ENCODE measurements at places on chromosomes 5 and 9.

GRCh38 chr9:109311286-109311685 is 9.6 kb downstream of the EPB41L4B start:
- DNase-seq, result no peak

DNA sequence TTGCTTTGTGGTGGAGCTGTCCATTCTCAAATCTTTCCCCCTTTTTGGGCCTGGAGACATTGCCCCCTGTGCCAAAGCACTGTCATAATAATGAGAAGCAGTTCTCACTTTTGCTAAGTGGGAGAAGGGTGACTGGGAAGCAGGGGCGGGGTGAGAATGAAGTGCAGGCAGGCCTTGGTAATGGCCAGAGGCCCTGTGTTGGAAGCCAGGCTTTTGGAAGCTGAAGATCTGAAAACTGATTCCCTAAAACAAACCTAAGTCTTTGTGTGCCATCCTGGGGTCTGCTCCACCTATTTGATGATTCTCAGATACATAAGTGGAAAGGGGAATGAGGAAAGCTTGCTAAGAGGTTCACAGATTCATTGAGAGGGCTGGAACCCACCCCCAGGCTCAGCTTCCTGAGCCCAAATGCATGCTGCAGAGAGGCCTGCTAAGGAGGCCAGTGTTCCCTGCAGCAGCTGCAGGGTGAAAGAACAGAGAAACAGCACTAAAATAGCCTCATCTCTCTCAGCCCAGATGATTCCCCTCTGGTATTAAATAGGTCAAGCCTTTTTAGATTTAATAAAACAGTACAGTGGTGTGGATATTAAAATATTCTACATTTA is 75.0 kb downstream of the NSG2 start:
- DNase-seq, result no peak

DNA sequence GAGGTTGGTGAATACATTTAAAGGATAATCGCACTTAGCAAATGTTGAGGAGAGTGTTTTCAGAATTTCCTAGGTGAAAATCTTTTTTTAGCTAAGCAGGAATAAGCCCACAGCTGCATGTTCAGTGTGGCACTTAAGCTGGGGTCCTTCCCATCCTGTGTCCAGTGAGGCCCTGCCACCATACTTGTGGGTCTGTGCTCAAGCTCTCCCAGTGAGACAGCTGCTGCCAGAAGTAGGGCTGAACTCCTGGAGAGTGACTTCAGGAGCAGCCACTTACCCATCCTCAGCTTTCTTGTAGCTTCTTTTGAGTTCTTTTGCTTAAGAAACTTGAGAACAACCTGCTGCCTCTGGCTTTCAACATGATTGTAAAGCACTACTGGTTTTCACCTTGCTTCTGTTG is 110.0 kb upstream of the DHFR start:
- no peak for DNase-seq

DNA sequence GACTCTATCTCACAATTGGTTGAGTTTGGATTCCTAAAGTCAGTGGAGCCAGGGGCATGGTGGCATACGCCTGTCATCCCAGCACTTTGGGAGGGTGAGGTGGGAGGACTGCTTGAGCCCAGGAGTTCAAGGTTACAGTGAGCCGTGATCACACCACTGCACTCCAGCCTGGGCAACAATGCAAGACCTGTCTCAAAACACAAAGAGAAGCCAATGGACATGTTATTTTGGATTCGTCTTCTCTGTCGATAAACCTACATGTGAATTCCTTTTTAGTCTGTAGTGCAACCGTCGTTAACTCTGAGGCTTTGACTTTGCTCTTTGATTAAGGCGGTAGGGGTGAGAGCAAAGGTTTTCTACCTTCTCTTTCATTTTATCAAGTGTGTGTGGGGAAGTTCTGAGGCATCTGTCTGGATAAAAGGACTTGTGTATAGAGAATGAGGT is 142.7 kb downstream of the KDM4C start:
- no peak for DNase-seq

GRCh38 chr5:124661317-124662141 is 84.9 kb downstream of the ZNF608 start:
- no peak for DNase-seq

DNA sequence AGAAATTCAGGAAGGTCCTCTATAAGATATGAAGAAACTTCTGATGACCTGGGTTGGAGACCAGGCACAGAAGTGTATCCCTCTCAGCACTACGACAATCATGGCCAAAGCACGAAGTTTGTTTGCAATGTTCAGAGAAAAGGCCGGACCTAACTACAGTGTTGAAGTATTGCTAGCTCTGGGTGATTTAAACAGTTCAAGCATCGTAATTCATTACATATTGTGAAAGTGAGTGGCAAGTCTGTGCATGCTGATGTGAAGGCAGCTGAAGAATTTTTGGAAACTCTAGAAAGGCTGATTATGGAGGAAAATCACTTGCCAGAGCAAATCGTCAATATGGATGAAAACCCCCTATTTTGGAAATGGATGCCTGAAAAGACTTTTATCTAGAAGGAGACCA is 67.2 kb upstream of the PANK3 start:
- no peak for DNase-seq

GRCh38 chr5:143914756-143915155 is 102.8 kb downstream of the HMHB1 start:
- DNase-seq, result no peak

GRCh38 chr5:157732130-157732514 is 902 bp downstream of the THG1L start:
- no peak for DNase-seq

GRCh38 chr5:119332208-119332607 is 23.6 kb upstream of the TNFAIP8 start:
- DNase-seq, result no peak

DNA sequence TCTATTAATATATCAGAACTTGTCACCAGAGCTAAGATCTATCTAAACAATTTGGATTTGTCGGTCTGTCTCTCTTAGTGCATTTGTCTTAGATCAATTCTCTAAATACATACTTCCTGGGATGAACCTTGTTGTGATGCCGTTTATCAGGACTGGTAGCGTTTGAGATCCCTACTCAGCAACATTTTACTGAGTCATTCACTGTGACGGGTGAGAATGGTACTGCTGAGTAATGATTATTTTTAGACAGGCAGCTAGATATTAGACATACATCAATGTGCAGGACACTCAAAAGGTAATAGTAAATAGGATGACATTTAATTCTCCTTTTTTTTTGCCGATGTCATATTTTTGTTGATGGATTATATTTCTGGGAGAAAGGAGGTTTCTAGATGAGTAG is 209.0 kb downstream of the CSNK1G3 start:
- no peak for DNase-seq

DNA sequence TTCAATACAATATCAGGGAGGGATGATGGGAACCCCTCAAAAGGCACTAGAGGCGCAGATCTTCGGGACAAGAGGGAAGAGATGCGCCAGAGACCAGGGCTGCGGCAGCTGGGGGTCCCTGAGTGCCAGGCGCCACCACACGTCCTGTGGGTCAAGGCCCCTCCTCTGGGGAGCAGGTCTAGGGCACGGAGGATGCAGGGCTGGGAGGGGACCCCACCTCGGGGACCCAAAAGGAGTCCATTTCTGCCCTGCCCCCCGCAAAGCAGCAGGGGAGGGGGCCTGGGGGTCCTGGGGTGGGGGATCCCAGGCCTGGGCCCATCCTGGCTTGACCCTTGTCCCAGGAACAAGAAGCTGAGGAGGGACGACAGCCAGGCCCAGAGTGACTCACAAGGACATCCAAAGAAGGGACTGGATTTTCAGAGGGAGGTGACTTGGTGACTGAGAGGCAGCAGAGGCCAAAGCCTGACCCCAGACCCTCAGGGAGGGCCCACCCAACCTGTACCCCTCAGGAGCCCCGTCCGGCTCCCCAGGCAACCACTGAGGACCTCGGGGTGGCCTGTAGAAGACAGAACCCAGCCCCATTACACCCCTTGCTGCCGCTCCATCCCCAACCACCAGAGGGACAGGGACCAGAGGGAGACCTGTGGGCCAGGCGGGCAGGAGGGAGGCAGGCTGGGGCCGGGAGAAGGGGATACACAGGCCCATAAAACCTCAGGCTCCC is 54.2 kb downstream of the LRSAM1 start:
- DNase-seq, result peak; percentile 46

- no peak for DNase-seq
Measured at GRCh38 chr5:147887026-147887627, 8.6 kb downstream of the SCGB3A2 start.

DNA sequence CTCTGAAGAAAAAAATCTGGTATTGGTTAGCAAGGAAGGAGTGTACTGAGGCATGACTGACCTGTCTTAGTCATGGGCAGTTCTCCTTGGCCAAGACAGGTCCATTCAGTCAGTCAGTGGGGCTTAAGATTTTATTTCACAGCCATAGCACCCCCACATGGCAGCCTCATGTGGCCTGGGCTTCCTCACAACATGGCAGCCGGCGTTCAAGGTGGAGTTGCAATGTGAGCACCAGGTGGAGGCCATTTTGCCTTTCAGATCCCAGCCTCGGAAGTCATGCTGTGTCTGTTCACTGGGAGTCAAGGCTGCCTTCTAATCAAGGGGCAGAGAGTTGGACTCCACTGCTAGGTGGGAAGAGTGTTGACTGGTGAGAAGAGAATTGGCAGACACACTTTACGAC is 10.3 kb upstream of the CARD19 start:
- peak; percentile 10 for DNase-seq

- DNase-seq, result no peak
Measured at GRCh38 chr9:115099901-115100300, 18.1 kb downstream of the TNC start.

DNA sequence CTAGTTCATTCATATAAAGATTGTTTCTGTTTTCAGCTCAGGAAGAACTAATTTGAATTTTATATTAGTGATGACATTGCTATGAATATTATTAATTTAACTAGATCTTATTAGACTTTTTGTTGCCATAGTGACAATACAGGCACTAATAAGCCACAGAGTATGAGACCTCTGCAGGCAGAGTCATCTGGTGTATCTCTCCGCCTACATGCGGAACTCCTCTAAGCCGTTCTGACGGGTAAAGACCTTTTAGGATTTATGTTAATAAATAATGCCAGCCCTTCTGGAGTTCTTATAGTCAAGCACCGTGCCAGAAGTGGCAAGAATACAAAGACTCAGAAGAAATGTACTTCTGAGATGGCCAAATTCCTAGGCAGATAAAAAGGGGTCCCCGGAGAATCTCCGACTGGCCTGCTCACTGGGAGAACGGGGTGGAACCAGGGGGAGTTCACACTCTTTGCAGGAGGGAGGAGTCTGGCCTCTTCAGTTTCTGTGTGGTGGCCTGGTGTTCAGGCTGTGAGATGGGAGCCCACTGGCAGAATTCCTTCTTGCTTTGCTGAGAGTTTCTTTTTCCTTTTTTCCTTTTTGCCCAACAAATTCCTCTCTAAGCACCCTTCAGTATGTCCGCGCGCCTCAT is 85.1 kb upstream of the IL12B start:
- no peak for DNase-seq

GRCh38 chr5:4662756-4663155 is 477.4 kb upstream of the ADAMTS16 start:
- no peak for DNase-seq

GRCh38 chr5:60989790-60990189 is 44.8 kb downstream of the NDUFAF2 start:
- DNase-seq, result no peak

GRCh38 chr5:180114304-180115003 is 42.9 kb upstream of the RNF130 start:
- no peak for DNase-seq

DNA sequence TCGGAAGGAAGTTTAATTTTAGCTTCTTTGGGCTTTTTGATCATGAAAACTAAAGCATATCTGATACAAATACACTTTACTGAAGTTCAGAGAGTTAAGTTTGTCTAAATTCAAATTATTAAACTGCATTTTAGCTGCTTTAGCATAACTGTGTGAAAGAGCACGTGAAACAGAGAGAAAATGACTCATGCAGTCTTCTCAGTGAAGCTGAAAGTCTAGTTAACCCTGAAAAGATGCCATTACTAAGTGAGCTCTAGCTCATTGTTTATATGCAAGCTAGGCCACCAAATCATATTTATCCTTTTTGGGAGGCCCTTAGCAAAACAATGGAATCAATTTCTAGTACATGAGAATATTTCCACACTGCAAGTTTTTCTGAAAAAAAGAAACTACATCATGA is 27.6 kb downstream of the TPD52L3 start:
- DNase-seq, result no peak

DNA sequence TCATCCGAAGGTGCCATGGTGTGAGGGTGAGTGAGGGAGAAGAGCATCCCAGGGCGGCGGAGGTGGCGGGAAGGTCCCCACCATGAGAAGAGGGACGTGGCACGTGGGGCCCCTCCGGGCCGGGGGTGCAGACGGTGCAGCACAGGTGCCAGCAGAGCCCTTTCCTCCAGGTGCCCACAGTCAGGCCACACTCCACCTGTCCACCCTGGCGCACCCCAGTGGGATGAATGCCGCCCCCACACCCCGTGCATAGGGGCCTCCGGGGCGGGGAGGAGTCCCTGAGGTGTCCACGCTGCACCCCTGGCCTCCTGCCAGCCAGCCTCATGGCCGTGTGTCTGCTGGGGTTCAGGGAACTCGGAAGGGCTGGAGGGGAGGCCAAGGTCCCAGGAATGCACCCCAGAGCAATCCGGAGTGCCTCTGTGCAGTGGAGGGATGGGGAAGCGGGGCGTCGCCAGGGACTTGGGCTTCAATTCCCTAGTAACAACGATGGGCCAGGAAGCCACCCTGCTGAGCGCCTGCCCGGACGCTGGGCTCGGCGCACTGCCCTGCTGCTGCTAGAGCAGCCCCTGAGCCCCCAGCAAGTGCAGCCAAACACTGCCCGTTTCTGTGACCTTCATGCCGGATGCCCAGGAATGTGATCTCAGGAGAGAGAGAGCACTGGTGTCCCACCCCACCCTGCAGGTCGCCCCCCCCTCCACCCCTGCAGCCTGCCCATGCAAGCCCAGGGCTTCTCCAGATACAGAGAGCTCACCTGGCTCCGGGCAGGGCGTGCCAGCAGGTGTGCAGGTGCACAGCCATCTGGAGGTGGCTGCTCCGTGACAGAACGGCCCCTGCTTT is 8.8 kb upstream of the NACC2 start:
- no peak for DNase-seq

GRCh38 chr5:150129813-150130492 is 25.7 kb downstream of the PDGFRB start:
- peak; percentile 68 for DNase-seq

- DNase-seq, result no peak
Measured at GRCh38 chr5:143916451-143916850, 104.5 kb downstream of the HMHB1 start.

GRCh38 chr5:95070453-95070852 is 214.4 kb downstream of the MCTP1 start:
- DNase-seq, result no peak

DNA sequence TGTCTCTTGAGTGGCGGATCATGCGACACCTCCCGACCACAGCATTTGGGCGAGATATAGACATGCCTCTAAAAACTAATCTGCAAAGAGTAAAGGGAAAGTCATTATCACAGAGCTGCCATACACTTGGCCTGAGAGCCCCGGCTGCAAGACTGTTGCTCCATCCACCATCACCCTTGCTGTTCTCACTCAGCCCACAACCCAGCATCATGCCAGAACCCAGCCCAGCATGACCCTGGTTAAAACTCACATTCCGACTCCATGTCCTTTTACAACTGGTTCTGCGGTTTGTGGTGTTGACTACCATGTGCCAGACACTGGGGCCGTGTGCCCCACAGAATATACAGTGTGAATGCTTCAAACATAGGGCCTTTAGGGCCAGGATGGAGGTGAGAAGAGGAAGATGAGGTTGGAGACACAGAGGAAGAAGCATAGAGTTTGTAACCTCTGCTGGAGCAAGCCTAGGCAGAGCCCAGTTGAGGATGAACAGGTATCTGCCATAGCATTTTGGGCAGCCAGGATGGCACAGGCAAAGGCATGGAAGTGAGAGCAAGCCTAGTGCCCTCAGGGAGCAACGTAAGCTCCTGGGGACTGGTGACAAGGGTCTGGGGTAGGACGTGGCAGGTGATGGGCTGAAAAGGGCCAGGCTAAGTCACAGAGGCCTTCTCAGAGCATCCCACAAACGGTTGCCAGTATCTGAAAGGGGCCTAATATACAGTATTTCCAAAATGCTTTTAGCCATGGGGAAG is 37.5 kb upstream of the SMU1 start:
- DNase-seq, result no peak
